ENCODE measurements at places on chromosomes 3 and 15.

GRCh38 chr15:79434361-79434760 is 2.2 kb downstream of the MINAR1 start:
- peak; percentile 67 for DNase-seq

GRCh38 chr3:171906951-171907676 is 64.0 kb downstream of the TMEM212 start:
- no peak for DNase-seq

- no peak for DNase-seq
Measured at GRCh38 chr3:150931745-150932144, 26.5 kb upstream of the MINDY4B start.

DNA sequence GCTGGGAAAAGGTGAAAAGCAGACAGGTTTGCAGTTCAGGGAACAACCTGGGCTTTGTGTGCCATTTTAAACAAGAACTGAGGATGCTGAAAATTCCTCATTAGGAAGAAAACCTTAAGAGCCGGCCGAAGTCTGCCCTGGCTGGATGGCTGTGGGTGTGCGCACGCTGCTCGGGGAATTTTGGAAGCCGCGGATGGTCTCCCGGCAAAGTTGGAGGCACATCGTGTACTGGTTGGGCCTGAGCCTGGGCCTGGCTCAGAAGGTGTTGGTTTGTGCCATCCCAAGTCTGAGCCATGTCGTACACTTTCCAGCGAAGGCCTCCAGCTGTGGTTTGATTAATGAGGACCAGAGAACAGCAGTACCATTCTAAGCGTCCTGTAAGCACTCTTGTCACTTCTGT is 188.2 kb downstream of the ATP10A start:
- DNase-seq: no peak

DNA sequence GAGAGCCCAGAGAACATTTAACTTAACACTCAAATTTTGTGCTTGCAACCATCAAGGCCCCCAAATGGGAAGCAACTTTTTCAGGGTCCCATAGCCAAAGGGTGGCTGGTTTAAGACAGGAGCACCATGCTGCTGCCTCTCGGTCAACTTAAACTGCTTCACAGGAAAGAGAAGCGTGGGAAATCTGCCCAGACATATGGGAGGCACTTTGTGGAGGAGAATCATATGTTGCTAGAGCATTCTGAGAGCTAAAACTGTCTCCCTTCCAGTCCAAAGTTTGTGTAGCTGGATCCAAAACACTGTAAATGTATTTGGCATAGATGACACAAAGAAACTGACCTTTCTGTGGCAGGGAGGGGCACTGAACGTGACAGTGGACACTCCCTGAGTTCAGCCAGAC is 305.9 kb upstream of the RORA start:
- no peak for DNase-seq

GRCh38 chr15:39579487-39580116 is 1.3 kb upstream of the THBS1 start:
- DNase-seq: no peak
